ENCODE measurements at places on chromosomes 7 and 10.

DNA sequence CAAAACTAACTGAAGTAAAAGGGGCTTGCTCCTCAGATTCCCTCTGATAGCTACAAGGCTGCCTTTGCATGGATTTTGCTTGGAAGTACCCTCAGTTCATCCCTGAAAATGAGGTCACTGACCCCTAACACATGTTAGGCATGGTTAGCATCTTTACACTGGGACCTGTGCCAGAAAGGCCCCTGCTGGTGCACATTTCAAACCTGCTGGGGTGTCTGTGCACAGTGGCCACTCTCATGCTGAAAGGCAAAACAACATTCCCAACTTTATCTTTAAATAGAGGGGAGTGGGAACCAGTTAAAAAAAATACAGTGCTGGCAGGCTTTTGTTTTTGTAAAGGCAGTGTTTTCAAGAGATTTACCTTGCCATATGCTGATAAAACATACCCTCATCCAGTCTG lies 99.1 kb downstream of the ANK3 start:
- DNase-seq: no peak

DNA sequence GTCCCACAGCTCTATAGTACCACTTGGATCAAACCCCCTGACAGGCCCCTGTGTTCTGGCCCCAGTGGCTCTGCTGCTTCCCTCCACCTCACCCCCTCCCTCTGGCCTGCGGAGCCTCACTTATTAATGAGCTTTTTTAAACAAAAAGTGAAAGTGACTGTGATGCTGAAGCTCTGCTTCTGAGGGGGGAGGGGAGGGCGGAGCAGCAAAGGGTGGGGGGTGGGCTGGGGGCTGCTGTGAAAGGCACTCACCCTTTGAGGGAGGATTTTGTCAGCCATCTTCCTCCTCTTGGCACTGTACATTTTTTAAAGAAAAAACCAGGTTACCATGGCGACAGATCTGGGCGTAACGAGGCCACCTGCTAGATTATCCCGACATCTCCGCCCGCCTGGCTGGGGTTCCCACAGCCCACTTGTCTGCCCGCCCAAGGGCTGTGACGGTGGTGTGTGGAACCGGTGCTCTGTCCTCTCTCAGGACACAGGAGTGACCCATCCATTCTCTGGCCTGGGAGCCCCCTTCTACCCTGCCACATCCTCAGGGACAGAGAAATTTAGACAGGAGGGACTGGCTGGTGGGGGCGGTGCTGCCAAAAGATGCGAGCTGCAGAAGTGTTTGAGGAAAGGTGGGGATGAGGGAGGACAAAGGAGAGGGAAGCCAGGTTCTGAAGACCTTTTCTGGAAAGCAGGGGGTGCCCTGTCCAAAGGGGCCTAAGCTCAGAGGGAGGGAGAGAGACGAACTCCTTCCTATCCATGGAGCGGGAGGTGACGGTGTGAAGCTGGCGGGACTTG lies 4.9 kb downstream of the SMARCD3 start:
- DNase-seq: no peak

- DNase-seq: no peak
Measured at GRCh38 chr7:84876061-84876821, 310.6 kb downstream of the SEMA3D start.

- DNase-seq: peak; percentile 65
Measured at GRCh38 chr10:62456611-62457101, 82.5 kb downstream of the ZNF365 start.

GRCh38 chr10:121112579-121113384 lies 261.6 kb downstream of the WDR11 start:
- no peak for DNase-seq

DNA sequence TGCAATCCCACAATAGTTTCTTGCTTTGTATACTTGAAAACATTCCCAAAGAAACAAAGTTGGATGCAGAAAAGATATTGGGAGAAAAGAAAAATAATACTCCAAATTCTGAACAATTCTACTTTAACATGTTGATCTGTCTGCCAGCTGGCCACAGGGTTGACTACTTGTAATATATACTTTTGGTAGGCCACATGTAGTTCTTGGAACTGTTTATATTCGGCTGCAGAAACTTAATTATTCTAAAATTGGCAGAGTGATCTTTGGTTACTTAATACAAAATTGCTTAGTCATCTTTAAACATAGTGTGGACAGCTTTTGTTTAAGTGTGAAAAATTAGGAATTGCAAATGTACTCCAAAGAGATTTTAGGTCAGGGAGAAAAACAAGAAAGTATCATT lies 76.0 kb downstream of the CALD1 start:
- no peak for DNase-seq

GRCh38 chr10:103493916-103494877 lies 692 bp downstream of the NEURL1 start:
- no peak for DNase-seq

DNA sequence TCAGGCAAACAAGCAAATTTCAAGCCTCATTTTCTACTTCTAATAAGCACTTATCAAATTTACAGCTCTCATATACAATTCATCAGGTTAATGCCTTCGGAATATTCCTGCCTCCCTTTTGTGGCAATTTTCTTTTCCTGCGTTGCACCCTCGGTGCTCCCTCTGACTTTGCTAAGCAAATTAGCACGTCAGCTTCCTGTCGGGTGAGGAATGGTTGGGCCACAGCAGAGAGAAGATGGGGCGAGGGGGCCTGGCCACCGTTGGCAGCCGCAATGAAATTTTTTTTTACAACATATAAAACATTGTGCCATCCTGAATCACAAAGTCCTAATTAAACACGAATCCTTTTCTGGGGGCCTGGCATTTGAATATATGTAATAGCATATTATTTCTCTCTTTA lies 28.1 kb downstream of the ELFN1 start:
- no peak for DNase-seq

Measured in fibroblast of skin of left biceps (primary cell).